ENCODE measurements at places on chromosomes 4 and X.
A peak's percentile ranks its signal among the peaks of the same experiment; 100 is the strongest.

DNA sequence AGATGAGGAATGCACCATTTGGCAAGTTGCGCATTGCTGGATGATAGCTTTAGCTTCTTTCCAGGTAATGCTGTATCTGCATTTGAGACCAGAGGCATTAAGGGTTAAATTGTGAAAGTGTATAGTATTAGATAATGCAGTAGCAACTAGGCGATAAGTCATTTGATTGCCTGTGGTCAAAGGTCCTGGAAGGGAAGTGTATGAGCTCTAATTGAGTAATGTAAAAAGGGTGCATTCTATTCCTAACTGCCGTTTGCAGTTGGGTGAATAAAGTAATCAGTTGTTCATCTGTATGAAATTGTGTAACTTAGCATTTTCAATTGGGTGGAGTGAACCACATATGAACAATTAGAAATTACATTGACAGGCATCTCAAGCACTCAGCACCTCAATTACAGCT lies 54.5 kb upstream of the WDR1 start:
- DNase-seq: no peak

DNA sequence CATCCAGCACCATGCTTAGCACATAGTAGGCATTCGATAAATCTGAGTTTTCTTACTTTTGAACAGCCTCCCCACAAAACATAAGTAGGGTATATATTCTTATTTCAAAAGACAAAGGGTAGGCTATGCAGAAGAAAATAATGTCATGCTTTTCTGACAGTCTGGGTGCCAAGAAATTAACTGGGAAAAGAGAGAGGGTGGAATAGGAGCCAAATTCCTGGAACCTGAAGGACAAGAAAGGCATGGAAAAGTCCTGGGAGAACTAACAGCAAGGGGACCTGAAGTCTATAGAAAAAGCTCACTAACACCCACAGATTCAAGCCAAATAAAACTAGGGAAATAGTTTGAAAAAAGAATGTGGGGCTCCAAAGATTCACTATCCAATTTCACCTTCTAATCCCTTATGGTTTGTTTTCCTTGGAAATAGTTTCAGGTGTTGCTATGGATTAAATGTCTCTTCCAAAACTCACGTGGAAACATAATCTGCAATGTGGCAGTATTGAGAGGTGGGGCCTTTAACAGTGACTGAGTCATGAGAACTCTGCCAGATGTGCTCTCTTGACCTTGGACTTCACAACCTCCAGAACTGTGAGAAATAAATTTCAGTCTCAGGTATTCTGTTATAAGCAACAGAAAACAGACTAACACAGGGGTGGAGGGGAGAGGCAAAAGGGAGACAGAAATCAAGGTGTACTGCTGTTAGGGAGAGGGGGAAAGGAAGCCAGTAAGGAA lies 173.3 kb upstream of the ARHGEF9 start:
- no peak for DNase-seq

DNA sequence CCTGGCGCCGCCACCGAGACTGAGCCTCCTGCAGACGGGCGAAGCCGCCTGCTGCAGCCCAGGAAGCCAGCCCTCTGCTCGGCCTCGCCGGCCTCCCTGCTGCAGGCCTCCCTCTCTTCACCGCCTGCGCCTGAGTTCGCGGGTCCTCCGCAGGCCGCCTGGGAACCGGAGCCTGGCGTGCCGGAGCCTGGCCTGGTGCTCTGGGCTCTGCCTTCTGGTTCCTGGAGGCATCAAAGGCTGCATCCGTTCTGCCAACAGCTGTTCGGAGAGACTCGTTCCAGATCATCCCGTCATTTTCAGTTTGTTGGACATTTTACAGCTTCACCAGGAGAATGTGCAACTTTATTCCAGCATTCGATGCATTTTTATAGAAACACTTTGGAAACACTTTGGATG lies 178.0 kb downstream of the DCLK2 start:
- no peak for DNase-seq

- DNase-seq: peak; percentile 11
Observed at GRCh38 chrX:56026815-56027214, 205.3 kb upstream of the KLF8 start.

- no peak for DNase-seq
Observed at GRCh38 chr4:83036991-83037665, 2.1 kb downstream of the COPS4 start.

DNA sequence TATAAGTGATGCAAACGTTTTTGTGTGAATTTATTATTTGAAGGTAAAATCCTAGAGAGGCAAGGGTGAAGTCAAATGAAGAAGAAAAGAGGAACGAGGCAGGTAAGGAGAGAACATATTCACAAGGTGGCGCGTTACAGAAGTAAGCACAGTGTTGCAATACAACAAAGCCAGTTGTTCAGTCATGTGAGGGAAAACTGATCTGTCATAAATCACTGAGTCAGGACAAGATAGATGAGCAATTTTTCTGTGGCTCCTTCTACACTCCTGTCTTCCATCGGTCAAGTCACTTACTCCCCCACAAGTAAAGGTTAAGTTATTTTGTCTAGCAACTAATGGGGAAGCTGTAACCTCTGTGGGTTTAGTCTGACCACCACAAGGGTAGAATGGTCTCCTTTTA lies 203.0 kb upstream of the GK2 start:
- DNase-seq: no peak

GRCh38 chrX:22357621-22358020 lies 84.9 kb downstream of the CBLL2 start:
- no peak for DNase-seq

DNA sequence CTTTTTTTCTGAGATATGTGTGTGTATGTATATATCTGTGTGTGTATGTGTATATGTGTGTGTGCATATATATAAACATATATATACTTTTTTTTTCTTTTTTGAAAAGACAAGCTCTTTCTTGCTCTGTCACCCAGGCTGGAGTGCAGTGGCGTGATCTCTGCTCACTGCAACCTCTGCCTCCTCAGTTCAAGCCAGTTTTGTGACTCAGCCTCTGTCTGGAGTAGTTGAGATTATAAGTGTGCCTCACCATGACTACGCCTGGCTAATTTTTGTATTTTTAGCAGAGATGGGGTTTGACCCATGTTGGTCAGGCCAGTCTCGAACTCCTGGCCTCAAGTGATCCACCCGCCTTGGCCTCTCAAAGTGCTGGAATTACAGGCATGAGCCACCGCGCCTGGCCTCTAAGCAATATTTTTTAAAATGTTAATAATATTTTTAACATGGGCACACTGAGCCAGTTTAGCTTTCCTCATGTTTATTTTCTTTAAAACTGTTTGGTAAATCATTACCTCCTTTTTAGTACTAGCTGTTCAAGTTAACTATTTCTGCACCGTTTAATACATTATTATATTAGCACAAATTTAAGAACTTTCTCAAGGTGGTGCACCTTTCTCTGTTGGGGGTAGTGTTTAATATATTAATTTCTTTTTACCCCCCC lies 33.3 kb downstream of the BBS12 start:
- DNase-seq: no peak

DNA sequence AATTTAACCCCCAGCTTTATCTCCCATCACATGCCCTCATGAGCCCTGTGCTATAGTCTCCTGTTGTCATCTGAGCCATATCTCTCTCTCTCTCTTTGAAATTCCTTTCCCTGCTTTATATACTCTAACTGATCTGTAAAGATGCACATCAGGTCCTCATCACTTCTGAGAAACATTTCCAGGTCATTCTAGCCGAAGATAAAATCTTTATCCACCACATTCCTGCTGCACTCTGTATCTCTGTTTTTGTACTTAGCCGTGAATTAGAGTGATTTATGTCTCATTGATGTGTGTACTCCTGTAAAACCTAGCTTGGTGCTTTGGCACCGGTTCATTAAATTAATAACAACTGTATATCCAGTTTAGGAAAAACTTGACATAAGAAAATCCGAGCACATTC lies 113.2 kb downstream of the AFF2 start:
- no peak for DNase-seq

GRCh38 chrX:78747489-78747888 lies at the start of gene LPAR4:
LPAR4 (plus strand) TSS chrX:78747720; CDS start chrX:78754870, 7,150 bp downstream.
- no peak for DNase-seq

DNA sequence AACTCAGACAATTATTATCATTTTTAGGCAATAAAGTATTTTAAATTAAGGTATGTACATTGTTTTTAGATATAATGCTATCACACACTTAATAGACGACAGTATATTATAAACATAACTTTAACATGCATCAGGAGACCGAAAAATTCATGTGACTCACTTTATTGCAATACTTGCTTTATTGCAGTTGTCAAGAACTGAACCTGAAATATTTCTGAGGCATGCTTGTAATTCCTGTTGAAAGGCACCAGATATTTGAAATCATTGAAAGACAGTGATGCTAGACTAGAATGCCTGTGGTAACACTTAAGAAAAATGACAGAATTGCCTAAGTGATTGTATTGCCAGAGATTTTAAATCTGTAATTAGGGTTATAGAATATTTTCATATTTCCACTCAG lies 175.6 kb upstream of the MAGEB2 start:
- no peak for DNase-seq

- no peak for DNase-seq
Observed at GRCh38 chr4:16590797-16591196, 307.6 kb downstream of the LDB2 start.

GRCh38 chr4:90118527-90119195 lies 8.5 kb upstream of the CCSER1 start:
- no peak for DNase-seq

- DNase-seq: no peak
Observed at GRCh38 chr4:38456096-38456495, 207.9 kb upstream of the KLF3 start.

DNA sequence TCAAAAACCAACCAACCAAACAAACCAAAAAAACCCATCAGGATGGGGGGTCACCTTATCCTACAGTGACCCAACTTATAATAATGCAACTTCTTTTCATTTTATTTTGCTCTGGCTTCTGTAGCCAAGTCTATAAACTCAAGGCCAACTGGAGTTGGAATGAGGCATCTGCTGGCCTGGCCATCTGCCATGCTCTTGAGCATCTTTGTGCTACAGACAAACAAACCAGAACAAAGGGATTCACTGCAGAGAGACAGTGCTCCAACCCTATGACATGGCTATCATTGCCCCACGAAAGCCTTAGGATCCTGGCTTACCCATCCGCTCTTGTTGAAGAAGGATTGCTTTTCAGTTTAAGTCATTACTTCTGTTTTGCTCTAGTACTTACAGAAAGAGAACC lies 49.2 kb upstream of the SCRG1 start:
- peak; percentile 82 for DNase-seq

DNA sequence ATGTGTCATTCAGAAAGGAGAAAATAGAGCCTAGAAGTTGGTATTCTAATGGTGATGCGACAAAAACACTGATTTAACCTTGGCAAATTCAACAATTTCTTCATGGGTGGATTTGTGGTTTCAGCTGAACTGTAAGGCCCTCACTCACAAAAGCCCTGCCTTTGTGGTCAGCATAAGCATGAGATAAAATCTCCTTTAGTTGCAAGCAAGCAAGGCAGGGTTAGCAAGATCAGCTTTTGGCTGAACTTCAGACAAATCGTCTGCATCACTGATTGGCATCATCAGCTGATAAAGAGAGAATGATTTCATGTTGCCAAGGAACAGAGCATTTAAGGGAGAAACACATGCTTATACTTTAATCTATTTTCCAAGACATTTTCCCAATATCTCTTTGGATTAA lies 2582.2 kb downstream of the PCDH7 start:
- no peak for DNase-seq

- peak; percentile 0 for DNase-seq
Observed at GRCh38 chr4:15043226-15043625, 40.9 kb downstream of the CPEB2 start.

DNA sequence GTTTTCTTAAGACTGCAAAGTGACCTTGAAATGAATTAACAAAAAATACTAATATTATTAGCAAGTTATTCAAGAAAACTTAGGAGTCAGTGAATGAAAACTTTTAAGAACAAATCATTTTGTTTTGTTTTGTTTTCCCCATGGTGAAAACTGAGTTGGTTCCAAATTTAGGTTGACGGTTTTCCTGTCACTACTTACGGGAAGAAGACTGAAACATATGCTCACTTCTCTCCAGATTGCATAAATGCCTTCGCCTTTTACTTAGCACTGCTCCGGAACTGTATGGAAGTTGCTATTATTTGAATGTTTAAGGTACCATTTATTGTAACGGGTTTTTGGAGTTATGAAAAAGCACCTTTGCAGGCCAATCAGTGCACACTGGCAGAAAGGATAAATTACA lies 42.8 kb downstream of the DOCK11 start:
- DNase-seq: no peak

DNA sequence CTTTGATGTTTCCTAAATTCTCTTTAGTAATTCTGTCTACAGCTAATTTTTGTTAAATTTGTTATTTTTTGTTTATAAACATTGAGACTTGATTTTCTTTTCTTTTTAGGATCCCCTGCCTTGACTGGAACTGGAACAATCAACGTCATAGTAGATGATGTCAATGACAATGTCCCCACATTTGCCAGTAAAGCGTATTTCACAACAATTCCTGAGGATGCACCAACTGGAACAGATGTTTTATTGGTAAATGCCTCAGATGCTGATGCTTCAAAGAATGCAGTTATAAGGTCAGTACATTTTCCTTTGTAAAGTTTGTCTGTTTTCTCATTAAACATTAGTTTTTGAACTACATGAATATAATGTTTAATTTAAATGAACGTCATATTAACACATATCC lies 119.4 kb downstream of the FAT4 start:
- no peak for DNase-seq

- DNase-seq: no peak
Observed at GRCh38 chr4:48367016-48367415, 25.7 kb downstream of the SLAIN2 start.

GRCh38 chrX:17542123-17542522 lies 167.1 kb downstream of the NHS start:
- no peak for DNase-seq

DNA sequence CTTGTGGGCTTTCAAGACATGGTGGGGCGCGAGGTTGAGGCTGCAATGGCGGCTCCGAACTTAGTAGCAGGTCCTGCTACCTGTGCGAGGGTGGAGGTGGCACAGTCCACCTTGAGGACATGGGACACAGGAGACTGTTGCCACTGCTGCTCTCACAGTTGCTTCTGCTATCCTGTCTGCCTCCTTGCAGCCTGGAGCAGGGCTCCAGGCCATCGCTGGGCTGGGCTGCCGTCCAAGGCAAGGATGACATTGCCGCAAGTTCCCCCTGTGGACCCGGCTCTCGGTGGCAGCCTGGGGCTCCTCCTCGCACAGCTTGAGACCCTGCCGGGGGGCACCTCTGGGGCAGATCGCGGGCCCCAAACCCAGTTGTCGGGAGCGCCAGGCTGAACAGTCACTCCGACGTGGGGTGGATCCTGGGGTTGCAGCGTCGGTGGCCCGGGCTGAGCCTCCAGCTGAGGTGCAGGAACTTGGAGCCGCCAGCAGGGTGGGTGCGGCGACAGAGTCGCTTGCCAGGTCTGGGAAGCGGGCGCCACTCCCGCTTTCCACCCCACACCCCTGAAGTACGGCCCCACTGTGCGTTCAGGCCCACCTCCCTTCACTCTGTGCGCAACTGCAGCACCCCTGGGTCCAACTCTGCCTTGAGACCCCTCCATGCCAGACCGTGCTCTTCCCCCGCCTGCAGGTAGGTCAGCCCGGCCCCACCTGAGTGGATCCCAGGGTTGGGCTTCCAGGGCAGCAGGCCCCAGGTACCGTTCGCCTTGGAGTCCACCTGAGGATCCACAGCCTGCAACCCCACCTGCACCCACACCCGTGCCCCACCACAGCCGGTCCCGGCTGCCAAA lies 192.7 kb upstream of the NUDT6 start:
- DNase-seq: no peak

Measured in NCI-H1092 (cell line).